Prostate gland (tissue), 2 donors: ENCODE measurements at places on chromosomes 12 and 14.

- DNase-seq, result no peak
Measured at GRCh38 chr12:4323396-4323795, 2.4 kb downstream of the TIGAR start.

- DNase-seq, result no peak
Measured at GRCh38 chr12:103687253-103687652, 100.2 kb downstream of the STAB2 start.

- no peak for DNase-seq
Measured at GRCh38 chr12:88520436-88520820, 59.8 kb downstream of the KITLG start.

- DNase-seq, result peak; percentile 9
Measured at GRCh38 chr12:43306066-43306465, 245.9 kb downstream of the ADAMTS20 start.

- no peak for DNase-seq
Measured at GRCh38 chr14:24139272-24139934, 2.0 kb downstream of the EMC9 start.
